ENCODE measurements at places on chromosomes 2 and 18.

DNA sequence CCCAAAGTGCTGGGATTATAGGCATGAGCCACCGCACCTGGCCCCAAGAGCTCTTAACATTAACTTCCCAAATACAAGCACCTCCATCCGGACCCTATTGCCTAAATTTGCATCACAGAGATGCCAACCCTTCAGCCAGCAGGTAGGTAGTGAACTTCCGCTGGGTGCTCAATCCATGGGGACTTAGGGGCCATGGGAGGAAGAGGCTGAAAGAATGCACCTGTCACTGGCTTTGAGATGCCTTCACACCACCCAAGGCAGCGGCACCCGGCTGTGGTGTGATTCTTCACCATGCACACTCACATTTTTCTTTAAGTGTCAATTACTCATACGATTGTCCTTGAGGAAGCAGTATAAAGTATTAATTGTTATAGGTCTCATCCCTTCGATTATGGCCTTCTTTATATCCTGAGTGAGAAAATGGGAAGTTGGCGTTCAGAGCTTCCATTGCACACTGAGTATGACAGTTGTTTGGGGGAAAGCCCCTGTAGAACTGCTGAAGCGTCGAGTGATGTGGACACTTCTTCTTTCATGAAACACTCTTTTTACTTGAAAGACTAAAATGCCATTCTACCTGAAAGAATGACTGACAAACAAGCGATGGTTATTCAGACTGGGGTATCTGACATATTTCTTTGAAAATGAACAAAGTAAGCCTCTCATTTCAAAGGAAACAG is 51.8 kb upstream of the BIN1 start:
- no peak for DNase-seq

- DNase-seq, result no peak
Measured at GRCh38 chr18:3541549-3542386, 91.8 kb downstream of the TGIF1 start.

GRCh38 chr2:165434865-165435496 is 34.5 kb upstream of the CSRNP3 start:
- DNase-seq, result no peak

GRCh38 chr2:47272031-47272864 is 117.1 kb upstream of the STPG4 start:
- peak; percentile 44 for DNase-seq

GRCh38 chr2:63849381-63850203 is 7.9 kb downstream of the UGP2 start:
- DNase-seq, result no peak

DNA sequence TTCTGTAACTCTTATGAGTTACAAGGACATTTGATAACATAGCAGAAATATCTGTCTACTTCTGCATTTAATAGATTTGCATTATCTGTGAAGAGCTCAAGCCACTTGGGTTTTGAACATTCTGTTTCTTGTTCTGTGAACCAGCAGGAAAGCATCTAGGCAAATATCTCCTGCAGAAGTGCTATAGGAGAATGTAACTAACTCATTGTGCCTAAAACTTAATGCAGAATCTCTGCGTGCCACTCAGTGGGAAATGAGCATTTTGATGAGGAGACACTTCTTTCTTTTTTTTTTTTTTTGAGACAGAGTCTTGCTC is 63.5 kb downstream of the MYOM1 start:
- DNase-seq, result no peak

DNA sequence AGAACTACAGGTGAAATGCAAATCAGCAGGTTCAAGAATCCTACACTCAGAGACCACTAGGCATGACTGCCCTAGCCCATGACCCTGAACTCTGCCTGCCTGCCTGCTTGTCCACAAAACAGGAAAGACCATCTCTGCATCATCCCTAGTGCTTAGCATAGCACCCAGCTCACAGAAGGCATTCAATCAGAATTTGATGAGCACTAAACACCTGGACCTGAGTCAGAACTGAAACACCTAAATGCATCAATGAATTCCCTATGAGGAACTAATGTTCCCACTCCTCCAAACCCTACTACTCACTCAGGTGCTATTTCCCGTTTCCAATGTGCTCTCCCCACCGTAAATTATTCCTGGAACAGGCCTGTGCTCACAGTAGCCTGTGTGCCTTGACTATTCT is 21.7 kb downstream of the MRPS5 start:
- DNase-seq, result no peak

GRCh38 chr2:37627710-37628109 is 43.7 kb downstream of the CDC42EP3 start:
- no peak for DNase-seq

- no peak for DNase-seq
Measured at GRCh38 chr2:3116371-3116770, 261.2 kb downstream of the EIPR1 start.

- DNase-seq, result no peak
Measured at GRCh38 chr2:110994250-110994961, 126.3 kb upstream of the BCL2L11 start.

DNA sequence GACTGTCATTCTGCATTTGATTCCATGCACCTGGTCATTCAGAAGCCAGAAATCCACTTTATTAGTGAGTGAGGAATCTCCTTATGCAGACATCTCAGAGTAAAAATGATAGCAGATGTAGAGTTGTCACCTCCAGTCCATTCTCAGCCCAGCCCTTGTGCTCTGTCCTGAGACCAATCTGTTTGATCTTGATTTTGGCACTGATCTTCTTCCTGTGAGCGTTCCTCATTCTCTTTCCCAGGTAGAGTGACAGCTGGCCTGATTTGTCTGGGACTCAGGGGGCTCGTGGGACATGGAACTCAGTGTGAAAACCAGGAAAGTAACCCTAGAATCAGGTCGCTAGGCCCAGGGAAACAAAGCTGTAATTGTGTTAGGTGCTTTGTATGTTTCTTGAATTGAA is 8.9 kb downstream of the ARHGAP25 start:
- DNase-seq, result no peak

- DNase-seq, result no peak
Measured at GRCh38 chr2:217691920-217692666, 310.7 kb downstream of the TNS1 start.

- DNase-seq, result no peak
Measured at GRCh38 chr2:567865-568638, 109.2 kb downstream of the TMEM18 start.

- DNase-seq, result no peak
Measured at GRCh38 chr2:160431441-160431840, 62.2 kb downstream of the RBMS1 start.

- DNase-seq, result no peak
Measured at GRCh38 chr2:151634736-151635467, 99.4 kb downstream of the NEB start.

DNA sequence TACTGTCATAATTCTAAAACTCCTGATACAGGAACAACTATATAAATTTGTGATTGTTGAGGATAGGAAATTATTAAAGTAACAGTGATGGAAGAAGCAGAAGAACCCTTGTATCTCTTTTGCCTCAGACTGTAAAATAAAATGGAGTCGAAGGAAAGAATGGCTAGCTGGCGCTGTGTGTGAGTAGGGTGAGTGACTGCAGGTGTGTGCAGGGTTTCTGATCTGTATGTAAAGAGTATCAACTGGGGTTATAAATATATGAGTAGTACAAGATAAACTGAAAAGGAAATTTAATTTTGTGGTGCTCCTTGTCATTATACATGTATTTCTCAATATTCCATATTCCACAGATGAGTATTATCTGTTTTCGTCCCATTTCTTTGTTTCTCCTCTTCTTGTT is 15.2 kb downstream of the POLI start:
- DNase-seq, result no peak

GRCh38 chr2:229470781-229471180 is 199.7 kb upstream of the PID1 start:
- DNase-seq, result no peak

- no peak for DNase-seq
Measured at GRCh38 chr2:101479328-101479727, 4.4 kb upstream of the RFX8 start.

GRCh38 chr18:13551305-13551603 is 175.1 kb downstream of the FAM210A start:
- DNase-seq, result no peak

- DNase-seq, result no peak
Measured at GRCh38 chr2:36178384-36178783, 177.2 kb upstream of the CRIM1 start.
